ENCODE measurements at places on chromosomes 1 and 21.

GRCh38 chr1:212952641-212952976, 2.3 kb downstream of the VASH2 start:
- DNase-seq, result no peak

- DNase-seq, result no peak
These were observed 99.1 kb upstream of the CTTNBP2NL start for GRCh38 chr1:112296908-112297307.

GRCh38 chr21:43758111-43758641, 17.9 kb downstream of the CSTB start:
- no peak for DNase-seq

- DNase-seq, result no peak
These were observed 163.0 kb downstream of the ADGRL4 start for GRCh38 chr1:78843546-78843945.

GRCh38 chr1:189567890-189568289, 909.8 kb downstream of the BRINP3 start:
- DNase-seq, result no peak

- DNase-seq, result no peak
These were observed 7.5 kb upstream of the KPNA6 start for GRCh38 chr1:32100359-32100758.

Data from stimulated activated CD4-positive, alpha-beta T cell treated with anti-CD3 and anti-CD28 coated beads, Interleukin-1b, Interleukin-23, amount 100 ng/mL, for 1 hour (primary cell).